Stimulated activated CD4-positive, alpha-beta T cell treated with anti-CD3 and anti-CD28 coated beads, TNF-alpha, amount 100 ng/mL, for 4 hours (primary cell): ENCODE measurements at places on chromosomes 2 and 18.

GRCh38 chr2:129192841-129193253 is 786.6 kb upstream of the RAB6C start:
- DNase-seq = no peak

- DNase-seq = no peak
Observed at GRCh38 chr2:17643031-17643615, 102.6 kb downstream of the VSNL1 start.

- DNase-seq = no peak
Observed at GRCh38 chr2:26309921-26310320, 36.0 kb upstream of the SELENOI start.

DNA sequence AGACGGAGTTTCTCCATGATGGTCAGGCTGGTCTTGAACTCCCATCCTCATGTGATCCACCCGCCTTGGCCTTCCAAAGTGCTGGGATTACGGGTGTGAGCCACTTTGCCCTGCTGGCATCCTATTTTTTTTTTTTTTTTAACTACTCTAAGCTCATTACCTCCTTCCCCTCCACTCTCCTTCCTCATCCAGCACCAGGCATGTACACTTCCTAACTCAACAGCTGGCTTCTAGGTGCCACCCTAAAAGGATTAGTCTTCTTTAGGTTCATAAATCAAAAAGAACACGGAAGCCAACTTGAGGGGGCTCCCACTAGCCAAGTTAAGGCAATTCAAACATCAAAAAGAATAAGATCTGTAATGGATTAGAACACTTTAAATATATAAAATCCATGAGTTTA is 70.6 kb upstream of the TEX51 start:
- DNase-seq = no peak

- DNase-seq = no peak
Observed at GRCh38 chr2:207312006-207312356, 146.2 kb upstream of the KLF7 start.

- no peak for DNase-seq
Observed at GRCh38 chr18:26794230-26795101, 71.0 kb downstream of the AQP4 start.

GRCh38 chr2:16250466-16250865 is 310.1 kb downstream of the MYCN start:
- no peak for DNase-seq

- no peak for DNase-seq
Observed at GRCh38 chr2:130766037-130766436, 10.7 kb downstream of the AMER3 start.

DNA sequence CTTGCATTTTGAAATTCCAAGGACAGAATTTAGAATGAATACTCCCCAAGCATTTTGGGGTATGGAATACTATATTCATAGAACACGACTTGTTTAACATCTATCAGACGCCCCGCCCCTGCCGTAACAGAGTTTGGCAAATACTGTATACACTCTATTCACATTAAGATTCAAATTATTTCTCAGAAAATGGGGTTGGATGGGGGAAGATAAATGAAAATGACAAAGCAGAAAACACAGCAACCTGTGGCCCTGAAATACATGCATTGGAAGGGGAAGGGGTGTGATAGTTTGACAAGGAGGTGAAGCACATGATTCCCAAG is 634.6 kb upstream of the SLC39A10 start:
- no peak for DNase-seq

GRCh38 chr18:12543697-12544096 is 114.2 kb downstream of the SPIRE1 start:
- no peak for DNase-seq

DNA sequence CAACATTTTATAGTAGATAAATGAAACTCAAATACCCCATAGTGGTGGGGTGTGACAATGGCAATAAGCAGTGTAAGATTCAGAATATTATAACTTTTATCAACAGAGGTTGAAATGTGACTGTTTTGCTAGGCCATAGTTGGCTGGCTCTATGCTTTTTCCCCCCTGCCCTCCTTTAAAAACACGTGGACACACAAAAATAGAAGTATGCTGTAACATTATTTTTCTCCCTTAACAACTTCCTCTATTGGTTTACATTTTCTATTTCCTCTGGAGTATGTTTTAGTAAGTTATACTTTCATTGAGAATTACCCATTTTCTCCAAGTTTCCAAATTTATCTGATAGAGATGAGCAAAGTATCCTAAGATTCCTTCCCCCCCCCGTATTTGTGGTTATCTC is 31.1 kb downstream of the NDUFAF7 start:
- DNase-seq = no peak

DNA sequence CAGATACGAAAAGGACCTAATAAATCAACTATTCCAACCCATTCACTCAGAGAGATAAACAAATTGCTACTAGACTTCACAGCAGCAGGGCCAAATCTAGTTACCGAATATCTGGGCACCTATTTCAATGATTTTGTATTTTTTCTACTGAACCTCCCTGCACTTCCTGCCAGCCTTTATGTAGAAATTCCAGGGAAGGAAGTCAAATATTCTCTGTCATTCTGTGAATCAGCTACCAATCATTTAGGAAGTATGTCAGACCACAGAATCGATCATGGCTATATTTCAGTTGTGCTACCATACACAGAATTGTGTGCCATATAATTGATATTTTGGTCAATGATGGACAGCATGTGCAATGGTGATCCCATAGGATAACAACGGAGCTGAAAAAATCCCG is 109.6 kb upstream of the SPOPL start:
- no peak for DNase-seq

GRCh38 chr2:96470636-96471035 is 34.5 kb downstream of the NEURL3 start:
- DNase-seq = peak; percentile 18
